Cardiac muscle cell (in vitro differentiated cells and primary cell): ENCODE measurements at places on chromosomes 1 and 21. TPM values are rescaled to one million over a fixed set of nuclear protein-coding genes. Genes with fewer than 3 reads are reported as not detected.

- no peak overlapping the region for H3K4me3 ChIP-seq
- H3K4me1 ChIP-seq: peaks cover 1% of the 10 kb centered on the region
- H3K36me3 ChIP-seq: no peaks in the 10 kb centered on the region
- H3K27ac ChIP-seq: no peak overlapping the region
Measured at GRCh38 chr1:200435200-200435780, 25.5 kb upstream of the ZNF281 start.

DNA sequence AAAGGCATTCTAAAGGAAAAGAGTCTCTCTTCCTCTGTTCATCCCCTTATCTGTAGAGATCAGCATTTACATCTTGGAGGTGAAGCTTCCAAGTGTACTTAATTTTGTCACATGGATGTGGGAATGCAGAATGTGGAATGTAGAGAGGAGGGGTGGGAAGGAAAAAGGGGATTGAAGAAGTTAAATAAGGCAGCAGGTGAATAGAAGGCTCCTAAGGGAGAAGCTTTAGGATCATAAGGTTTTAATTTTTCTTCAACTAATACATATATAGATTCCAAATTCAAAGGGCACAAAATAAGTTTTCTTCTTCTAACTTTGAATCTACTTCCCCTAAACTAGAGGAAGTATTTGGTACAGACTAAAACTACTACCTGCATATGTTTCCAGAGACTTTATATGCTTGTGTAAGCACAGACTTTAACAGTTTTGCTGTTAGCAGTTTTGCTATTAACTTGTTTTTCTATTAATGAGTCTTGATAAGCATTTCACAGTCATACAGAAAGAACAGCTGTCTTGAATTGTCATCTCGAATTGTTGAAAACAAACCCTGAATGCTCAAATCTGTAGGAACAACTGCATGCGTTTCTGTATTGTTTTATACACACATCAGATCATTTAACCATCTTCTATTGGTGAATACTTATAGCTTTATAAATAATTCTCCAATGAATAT lies 12.7 kb downstream of the TENT5C start:
- H3K27ac ChIP-seq: no peak overlapping the region
- no peaks in the 10 kb centered on the region for H3K36me3 ChIP-seq
- H3K27me3 ChIP-seq: no peaks in the 10 kb centered on the region

The DNM3 gene
- 0.42 and 0.56 TPM in 2 replicates for total RNA-seq

The DCDC2B gene
- total RNA-seq: not detected in 2 replicates

The GON4L gene
- total RNA-seq: 19.9 and 26.4 TPM in 2 replicates

The FBXO42 gene
- total RNA-seq: 28.6 and 34.7 TPM in 2 replicates
